ENCODE measurements at places on chromosomes 11 and 22.

DNA sequence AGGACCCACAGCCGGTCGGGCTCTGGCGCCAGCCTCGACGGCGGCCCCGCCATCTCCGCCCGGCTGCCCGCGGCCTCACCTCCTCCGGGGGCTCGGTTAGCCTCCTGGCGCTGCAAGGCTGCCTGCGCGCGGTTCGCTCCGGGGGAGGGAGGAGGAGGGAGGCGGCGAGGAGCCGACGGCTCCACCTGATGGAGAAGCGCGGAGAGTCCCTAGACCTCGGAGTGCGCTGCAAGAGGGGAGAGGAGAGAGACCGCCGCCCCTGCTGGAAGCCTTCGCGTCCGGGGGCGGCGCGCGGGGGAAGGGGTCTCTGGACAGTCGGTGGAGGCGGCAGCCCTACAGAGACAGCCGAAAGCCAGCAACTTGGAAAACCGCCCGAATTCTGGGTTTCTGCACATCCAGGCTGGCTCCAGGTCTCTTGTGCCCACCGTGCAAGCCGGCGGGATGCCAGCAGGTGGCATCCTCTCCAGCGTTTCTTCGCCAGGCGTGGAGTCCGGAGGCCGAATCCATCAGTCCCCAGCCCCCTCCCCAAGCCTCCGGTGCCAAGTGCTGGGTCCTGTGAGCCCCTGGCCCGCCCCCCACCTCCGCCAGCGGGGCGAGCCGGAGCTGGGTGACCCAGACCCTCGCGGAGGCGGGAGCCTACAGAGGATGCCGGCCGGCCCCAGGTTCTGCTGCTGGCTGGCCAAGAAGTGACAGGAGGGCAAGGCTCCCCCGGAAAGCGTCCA is 2.9 kb upstream of the KIRREL3 start:
- peak; percentile 17 for DNase-seq

DNA sequence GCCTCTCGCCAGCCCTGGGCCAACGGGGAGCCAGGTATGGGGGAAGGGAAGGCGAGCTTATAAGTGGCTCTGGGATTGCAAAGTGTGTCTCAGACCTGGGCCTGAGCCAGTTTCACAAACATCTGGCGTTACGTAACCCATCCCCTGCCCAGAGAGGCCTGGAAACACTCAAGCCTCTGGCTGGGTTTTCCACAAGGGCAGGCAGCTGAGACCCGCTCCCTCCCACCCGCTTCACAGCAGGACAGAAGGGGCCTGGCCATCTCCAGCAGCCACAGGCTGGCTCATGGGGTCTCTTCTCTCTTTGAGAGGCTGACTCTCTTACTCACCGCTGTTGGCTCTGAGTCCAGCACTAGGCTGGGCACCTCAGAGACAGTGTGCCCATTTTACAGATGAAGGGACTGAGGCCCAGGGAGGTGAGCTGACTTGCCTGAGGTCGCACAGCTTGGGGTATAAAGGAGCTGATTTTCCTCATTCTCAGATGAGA is 44.5 kb downstream of the TRIOBP start:
- no peak for DNase-seq

GRCh38 chr22:46652847-46653331 is 32.7 kb downstream of the GRAMD4 start:
- no peak for DNase-seq

DNA sequence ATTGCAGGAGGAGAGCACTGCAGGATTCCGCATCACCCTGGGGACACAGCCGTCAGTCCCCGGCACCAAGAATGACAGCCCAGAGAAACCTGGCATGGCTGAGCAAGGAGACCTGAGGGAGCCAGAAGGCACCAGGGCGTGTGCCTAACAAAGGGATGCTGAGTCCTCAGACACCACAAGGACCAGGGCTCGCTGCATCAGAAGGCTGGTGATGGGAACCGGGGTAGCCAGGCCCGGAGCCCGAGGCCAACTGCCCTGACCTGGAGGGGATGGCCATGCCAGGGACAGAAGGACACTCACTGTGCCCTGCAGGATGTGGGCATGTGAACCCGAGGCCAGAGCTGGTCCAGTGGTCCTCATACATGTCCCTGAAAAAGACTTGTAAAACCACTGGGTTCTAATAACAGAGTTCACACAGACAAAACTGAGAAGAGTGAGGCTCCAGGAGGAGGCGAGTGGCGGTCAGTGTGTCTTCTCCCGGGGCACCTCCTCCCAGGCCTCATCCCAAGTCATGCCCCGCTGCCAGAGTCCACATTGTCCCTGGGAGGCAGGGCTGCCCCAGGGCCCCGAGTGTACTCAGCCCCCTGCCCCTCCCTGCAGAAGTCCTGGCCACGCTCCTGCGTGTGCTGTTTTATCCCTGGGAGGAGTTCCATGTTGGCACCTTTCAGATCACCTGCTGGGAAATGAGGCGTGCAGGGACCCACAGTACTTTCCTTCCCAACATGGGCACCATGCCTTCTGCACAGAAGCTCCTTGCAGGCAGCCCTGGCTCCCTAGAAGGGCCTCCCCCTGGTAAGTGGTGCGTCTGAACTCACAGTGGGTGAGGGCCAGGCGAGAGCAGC is 42.5 kb downstream of the TBX1 start:
- DNase-seq = no peak

DNA sequence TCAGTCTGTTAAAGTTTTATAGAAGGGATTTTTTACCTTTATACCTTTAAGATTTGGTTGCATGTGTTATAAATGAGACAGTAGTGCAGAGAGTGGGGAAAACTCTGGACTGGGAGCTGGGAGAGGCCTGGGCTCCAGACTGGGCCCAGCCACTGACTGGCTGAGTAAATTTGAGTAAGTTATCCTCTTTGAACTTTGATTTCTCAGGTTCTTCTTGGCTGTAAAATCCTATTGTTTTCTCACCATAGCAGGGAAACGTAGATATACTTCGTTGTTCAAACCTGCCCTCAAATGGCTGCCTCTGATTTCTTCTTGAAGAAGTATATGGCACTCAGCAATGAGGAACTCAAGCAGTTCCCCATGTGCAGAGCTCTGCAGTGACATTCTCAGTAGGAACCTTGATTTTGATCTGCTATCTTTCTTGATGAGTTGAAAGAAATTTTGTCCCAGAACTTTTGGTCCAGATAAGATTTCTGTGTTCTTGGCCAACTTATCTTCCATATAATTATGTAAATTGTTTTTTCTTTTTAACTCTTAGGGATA is 8.8 kb downstream of the BMAL1 start:
- DNase-seq = no peak

- no peak for DNase-seq
These were observed 9.8 kb upstream of the APOL6 start for GRCh38 chr22:35638410-35638809.

- DNase-seq = no peak
These were observed 4.7 kb downstream of the CTSC start for GRCh38 chr11:88332851-88333250.

DNA sequence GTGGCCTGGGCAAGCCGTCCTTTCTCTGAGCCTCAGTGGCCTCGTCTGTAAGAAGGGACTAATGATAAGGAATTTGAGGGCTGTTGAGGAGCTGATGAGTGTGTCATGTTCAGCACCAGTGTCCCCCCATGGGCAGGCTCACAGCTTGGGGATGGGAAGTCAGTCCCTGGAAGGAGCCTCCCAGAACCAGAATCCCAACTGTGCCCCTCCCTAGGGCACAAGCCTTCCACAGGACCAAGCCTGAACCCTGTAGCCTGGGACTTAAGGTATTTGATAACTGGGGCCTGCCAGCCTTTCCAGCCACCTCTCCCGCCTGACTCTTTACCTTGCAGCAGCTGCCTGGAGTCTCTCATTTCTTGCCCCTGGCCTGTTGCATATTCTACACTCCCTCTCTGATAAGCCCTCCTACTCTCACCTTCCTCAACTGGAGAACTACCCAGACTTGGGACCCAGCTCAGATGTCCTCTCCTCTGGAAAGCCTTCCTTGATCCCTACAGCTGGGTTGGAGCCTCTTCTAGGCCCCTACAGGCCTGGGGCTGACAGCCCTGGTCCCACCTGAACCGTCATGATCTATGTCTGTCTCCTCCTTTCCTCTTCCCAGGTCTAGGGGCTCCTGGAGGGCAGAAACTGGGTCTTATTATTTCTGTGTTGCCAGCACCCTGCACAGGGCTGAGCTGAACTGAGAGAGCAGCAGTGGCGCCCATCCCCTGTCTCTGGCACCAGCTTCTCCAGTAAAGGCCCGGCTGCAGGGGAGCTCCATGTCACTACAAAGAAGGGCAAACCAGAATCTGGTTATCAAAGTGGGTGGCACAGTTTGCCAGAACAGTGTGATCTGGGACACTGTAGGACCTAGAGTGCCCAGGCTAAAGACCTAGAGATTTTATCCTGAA is 1.6 kb downstream of the P2RY2 start:
- DNase-seq = no peak

- peak; percentile 73 for DNase-seq
These were observed 51.2 kb upstream of the EMID1 start for GRCh38 chr22:29154364-29155048.

GRCh38 chr11:126595560-126595959 is 240.1 kb downstream of the ST3GAL4 start:
- DNase-seq = no peak

DNA sequence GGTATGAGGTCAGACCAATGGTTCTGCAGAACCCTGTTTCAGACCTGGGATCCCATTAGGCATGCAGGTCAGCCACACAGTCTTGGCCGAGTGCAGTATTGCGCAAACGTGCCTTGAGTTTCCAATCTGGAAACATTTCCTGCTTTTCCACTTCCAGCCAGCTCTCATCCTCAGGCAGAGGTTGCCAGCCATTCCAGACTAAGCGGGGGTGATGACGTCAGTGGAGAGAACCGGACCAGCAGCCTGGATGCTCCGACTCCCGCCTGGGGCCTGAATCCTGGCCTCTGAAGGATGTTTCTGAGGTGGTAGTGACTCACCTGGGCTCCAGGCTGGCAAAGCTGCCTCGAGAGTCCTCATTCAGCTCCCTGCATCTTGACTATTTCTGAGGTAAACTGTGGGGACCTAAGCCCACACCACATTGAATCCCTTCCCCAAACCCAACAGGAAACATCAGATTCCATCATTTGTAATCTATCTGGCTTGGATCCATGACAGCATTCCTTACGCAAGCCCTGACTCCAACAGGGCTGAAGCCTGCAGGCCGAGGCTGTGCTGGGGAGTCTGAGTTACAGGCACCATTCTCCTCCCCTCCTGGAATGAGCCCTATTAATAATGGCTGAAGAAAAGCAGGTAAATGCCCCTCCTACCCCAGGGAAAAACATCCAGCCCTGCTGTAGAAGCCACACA is 83.0 kb downstream of the ABTB2 start:
- no peak for DNase-seq

GRCh38 chr11:57491371-57492061 is 24.0 kb downstream of the SLC43A1 start:
- no peak for DNase-seq

All from GM06990 (cell line).